Stimulated activated CD8-positive, alpha-beta memory T cell treated with anti-CD3 and anti-CD28 coated beads, Interleukin-4, amount 100 ng/mL, for 4 hours (primary cell): ENCODE measurements at places on chromosomes 1 and 21.

- no peak for DNase-seq
Observed at GRCh38 chr1:178300352-178300699, 196.4 kb downstream of the CLEC20A start.

DNA sequence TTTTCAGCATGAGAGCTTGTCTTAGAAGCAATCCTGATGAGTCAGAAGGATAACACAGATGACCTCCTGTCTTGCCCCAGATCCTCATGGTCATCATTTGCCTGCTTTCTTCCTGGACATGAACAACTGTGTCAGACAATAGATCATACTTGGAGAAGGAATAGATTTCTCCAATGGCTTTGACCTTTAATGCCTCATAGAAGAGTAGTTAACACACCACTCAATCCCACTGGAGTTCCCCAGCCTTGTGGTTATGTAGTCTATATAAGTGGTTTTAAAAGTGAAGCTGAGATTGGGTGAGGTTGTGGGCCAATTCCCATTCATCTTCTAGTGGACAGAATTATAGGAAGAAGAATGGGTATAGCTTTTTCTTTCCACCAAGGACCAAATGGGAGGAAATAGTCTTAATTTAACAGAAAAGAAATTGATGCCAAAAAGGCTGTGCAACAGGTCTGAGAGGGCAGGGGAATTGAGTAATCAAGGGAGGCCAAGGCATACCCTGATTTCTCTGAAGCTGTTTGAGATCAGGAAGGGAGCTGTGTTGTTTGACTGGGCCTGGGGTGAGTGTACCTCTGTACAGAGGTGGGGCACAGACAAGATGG lies 14.4 kb downstream of the PRCC start:
- DNase-seq, result no peak

DNA sequence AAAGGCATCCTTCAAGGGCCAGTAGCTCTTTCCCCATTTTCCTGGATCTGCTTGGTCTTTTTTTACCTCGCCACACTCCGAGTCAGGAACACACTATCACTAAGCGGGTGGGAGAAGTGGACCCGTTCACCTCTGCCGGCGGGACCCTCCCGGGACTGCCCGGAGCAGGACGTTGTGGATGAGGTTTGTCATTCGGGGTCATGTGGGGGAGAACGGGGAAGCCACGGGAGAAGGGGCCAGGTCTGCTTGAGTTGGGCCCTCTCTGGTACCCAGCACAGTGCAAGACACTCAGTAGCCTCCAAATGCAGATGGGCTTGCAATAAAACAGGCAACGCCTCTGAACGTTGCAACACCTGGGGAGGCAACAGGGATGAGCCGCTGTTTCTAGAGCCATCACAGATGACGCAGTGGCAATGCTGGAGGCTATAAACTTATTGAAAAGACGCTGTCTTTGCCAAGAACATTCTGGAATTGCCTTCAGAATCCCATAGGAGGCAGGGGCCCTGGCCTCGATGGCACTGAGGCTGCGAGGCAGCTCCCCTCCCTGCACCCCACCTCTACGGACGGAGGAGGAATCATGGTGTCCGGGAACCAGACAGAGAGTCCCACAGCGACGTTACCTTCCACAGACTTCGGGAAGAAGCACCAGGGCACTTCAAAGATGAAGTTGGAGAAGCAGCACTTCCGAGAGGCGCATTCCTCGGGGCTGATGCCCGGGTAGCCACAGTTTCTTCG lies 3.8 kb downstream of the TFF2 start:
- DNase-seq, result no peak

DNA sequence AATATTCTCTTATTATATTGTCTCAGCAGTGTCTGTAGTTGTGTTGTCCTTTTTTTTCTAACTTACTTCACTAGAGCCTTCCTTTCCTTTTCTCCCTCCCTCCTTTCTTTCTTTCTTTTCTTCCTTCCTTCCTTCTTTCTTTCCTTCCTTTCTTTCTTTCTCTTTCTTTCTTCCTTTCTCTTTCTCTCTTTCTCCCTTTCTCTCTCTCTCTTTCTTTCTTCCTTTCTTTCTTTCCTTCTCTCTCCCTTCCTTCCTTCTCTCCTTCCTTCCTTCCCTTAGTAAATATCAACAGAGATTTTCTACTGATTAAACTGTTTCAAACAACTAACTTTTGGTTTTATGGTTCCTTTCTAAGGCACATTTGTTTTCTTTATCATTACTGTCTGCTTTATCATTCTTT lies 43.1 kb upstream of the PGBD5 start:
- no peak for DNase-seq

- no peak for DNase-seq
Observed at GRCh38 chr1:166693673-166694297, 145.5 kb upstream of the POGK start.

GRCh38 chr1:197180252-197180878 lies 33.9 kb upstream of the ASPM start:
- DNase-seq, result no peak

GRCh38 chr1:41791667-41792484 lies 126.8 kb downstream of the HIVEP3 start:
- no peak for DNase-seq

DNA sequence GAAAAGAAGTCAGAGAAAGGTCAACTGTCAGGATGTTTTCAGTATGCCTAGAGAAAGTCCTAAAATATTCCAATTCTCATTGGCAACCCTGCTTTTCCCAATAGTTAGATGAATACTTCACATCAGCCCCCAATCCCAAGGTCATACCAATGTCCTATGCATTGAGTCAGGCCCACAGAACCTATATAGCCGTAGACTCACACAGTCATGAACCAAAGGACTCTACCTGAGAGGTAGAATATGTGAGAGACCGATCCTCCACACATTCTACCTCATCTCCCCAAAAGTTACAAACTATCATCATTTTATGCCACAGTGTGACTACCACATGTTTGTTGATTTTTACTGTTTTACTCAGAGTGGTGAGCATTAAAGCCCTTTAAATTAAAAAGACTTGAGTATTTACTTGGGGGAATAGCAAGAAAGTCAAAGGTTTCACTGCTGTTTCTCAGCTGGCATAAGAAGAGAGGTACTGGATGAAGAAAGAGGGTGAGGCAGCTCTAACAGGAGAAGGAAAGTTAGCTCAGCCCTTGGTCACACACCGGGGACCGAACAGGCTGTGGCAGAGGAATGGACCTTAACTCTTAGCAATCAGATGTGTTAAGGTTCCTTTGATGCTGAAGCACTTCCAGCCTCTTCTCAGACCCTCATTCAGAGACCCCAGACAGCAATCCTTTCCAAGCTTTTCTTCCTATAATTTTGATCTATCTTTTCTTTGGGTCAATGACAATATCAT lies 937 bp downstream of the CD48 start:
- DNase-seq, result no peak

GRCh38 chr21:45259206-45259840 lies 28.4 kb downstream of the POFUT2 start:
- no peak for DNase-seq

GRCh38 chr1:34549199-34549598 lies 205.6 kb upstream of the GJB5 start:
- no peak for DNase-seq

- DNase-seq, result no peak
Observed at GRCh38 chr1:9243066-9243739, 8.6 kb downstream of the H6PD start.

DNA sequence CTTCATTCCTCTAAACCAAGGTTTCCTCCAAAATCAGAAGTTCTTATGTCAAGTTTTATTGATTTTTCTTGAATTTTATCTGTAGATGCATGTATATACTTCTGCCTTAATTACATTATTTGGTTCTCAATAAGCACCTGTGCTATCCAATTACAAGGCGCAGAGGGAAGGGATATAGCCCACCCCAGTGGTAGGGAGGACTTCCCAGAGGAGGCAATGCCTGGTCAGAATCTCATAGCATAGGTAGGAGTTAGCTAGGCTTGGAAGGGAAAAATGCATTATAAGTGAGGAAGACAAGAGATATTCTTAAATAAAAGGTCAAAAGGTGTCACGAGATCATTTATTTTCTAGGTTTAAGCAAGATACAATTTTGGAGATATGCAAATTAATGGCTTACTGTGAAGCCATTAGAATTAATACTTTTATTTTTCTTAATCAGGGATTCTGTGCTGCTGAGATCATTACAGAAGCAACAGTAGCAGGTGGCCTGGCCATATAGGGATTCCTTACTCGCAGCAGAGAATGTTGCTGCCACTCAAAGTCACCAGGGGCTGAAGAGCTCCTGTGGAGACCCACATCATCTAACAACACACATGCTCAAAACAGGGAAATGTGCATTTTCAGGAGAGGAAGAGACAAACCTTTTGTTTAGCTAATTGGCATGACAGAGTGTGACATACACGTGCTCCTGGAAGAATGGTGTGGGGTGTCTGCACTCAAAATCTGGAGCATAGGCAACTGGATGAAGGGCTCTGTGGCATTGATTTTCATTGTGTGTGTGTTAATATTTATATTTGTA lies 178.3 kb downstream of the ATG4C start:
- no peak for DNase-seq

DNA sequence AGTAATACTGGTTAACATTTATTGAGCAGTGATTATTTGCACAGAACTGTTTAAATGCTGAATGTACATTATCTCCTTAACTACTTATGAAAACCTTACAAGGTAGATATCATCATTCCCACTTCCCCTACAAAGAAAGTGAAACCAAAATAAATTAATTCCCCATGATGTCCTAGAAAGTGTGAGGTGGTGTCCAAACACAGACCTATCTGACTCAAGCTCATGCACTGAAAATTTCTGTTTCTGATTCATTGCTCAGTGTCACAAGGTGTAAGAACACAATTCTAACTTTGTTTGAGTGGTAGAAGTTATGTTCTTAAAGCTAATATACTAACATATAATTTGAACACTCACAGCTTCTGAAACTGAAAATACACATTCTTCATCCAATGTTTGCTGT lies 178.7 kb downstream of the MRPL39 start:
- no peak for DNase-seq

DNA sequence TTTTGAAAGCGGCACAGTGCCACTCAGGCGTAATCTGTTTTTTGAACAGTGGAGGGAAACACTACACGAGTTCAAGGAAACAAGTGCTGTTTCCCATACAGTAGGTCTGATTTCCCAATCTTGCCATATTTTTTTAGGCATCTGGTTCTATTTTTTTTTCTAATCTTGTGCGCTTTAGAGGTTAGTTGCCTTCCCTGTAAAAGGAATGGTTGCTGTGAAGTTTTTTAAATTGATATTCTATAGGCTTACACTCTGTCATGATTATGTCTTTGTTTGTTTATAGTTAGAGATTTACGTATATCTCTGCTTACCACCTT lies 1.2 kb downstream of the NASP start:
- no peak for DNase-seq

DNA sequence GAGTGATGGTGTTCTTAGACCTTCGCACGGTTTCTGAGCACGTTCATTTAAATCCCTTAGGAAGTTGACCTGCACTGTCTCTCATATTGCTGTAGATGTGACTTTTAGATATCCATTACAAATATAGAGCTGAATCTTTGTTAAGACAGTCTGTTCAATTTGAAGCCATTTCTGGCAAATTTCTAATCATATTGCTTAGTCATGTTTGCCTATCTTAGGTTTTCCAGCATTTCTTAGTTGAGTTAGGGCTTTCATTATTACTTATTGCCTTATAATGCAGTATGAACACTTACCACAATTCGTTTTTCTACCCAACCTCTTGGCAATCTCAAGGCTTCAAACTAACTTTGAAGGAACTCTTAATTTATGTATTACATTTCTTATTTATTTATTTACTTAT lies 78.5 kb upstream of the PGD start:
- DNase-seq, result no peak

DNA sequence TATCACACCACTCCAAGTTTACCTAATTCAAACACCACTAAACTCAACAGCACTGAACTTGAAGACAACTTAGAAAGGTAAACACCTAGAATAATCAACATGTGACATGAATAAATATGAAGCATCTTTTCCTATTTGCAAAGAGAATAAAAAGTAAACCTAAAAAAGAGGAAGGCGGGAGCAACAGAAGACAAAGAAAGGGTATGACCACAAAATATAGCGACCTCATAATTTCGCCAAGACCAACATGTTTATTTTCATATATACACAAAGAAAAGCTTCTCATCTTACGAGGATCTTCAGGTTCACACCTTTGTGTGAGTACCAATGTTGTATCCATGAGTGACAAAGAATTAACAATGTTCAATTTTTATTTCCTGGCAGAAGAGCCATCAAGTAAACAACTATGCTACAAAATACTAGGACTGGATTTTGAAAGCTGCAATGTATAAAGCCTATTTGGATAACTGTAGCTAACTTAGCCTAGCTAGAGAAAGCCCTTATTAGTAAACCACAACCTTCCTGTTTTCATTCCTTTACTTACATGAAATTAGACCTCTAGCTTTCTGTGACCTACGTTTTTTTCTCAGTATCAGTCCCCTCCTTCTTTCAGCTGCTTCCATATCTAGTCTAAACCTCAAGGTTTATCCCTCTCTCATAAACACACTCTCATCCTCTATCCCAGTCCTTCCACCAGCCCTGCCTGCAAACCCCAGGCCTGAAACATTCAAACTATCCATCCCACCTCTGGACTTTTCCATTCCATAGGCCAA lies 21.3 kb upstream of the PHTF1 start:
- DNase-seq, result no peak

- no peak for DNase-seq
Observed at GRCh38 chr1:5156416-5157120, 502.2 kb downstream of the AJAP1 start.

DNA sequence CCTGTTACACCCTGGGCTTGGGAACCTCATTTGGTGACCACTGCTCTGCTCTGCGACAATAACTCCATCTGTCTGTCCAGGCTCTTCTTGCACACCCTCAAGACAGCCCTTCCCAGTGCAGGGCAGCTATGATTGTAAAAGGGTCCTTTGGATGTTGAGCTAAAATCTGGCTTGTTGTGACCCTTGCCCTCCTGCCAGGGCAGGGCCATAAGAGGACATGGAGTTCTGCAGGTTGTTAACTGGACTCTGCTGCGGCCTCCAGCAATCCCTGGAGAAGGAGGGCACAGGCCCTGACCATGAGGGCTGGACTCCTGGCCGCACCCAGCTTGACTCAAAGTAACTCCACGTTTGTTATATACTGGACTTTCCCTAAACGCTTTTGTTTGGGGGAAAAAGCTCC lies 41.2 kb downstream of the DHCR24 start:
- no peak for DNase-seq

DNA sequence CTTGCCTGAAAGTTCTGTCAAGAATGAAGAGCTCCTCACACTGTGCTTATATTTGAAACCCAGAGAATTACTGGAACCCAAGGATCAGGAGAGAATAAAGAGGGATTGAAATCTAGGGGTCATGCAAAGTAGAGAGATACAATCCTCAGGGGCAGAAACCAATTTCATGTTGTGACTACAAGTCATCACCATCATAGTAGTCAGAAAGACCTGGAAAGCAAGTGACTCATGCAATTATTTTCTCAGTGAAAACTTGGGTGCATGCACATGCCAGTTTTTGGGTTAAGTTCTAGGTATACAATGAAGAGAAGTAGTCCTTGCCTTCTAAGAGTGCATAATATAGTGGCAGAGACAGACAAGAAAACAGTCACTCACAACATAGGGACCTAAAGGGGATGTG lies 210.0 kb downstream of the ZC3H11B start:
- no peak for DNase-seq

DNA sequence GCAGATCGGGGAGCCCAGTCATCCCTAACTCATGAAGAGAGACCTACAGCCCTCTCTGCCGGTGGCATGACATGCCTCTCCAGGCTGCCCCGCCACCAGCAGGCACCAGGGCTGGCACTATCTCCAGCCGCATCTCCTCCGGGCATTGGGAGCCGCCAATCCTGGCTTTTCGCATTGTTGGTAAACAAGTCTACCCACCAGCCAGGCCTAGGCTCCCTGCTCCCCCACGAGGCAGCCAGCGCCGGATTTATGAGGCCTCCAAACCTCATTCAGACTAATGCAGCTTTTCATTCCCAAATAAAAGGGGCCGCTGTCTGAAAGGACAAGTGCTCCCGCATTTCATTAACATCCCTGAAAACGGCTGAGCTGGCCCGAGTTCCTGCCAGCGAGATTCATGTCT lies 3.4 kb upstream of the GRIK3 start:
- DNase-seq, result no peak
